ENCODE measurements at places on chromosomes 3 and 15.

- DNase-seq: no peak
Observed at GRCh38 chr3:49619649-49620048, 54.5 kb upstream of the APEH start.

GRCh38 chr3:96027718-96028117, 786.7 kb upstream of the EPHA6 start:
- no peak for DNase-seq

DNA sequence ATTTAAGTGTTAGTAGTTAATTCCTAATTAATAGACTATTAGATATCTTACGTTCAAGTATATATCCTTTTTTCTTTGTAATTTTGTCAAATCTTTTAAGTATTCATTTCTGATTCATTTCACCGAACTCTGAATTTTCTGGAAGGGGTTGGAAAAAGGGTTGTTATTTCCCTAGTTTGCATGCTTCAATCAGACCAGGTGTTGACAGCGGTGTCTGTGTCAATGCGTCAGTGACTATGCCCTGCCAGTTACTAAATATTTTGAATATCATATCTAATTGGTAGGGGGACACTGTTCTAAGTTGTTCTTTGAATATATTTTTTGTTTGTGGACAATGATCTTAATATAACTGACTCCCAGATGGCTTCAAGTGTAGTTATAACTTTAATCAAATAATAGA, 62.7 kb upstream of the TNFSF10 start:
- no peak for DNase-seq

GRCh38 chr3:117880638-117881037, 1154.0 kb downstream of the IGSF11 start:
- no peak for DNase-seq

GRCh38 chr3:134406331-134407238, 32.3 kb upstream of the AMOTL2 start:
- DNase-seq: peak; percentile 69
